ENCODE measurements at places on chromosomes 5 and 9.
A peak's percentile ranks its signal among the peaks of the same experiment; 100 is the strongest.

- no peak for DNase-seq
These were observed 55.9 kb upstream of the NKD2 start for GRCh38 chr5:952597-953271.

- DNase-seq = no peak
These were observed 99.0 kb downstream of the PDE6A start for GRCh38 chr5:149845601-149846000.

GRCh38 chr5:155089643-155090042, 76.1 kb downstream of the KIF4B start:
- no peak for DNase-seq

GRCh38 chr9:32832346-32832745, 49.0 kb downstream of the TMEM215 start:
- no peak for DNase-seq

GRCh38 chr9:77215874-77216273, 38.5 kb downstream of the VPS13A start:
- no peak for DNase-seq

GRCh38 chr9:128169492-128169891, 9.4 kb downstream of the BBLN start:
- no peak for DNase-seq

- no peak for DNase-seq
These were observed 596 bp upstream of the ADAMTS6 start for GRCh38 chr5:65482296-65482735.

- DNase-seq = no peak
These were observed 424.5 kb downstream of the DMRT2 start for GRCh38 chr9:1474671-1475070.

DNA sequence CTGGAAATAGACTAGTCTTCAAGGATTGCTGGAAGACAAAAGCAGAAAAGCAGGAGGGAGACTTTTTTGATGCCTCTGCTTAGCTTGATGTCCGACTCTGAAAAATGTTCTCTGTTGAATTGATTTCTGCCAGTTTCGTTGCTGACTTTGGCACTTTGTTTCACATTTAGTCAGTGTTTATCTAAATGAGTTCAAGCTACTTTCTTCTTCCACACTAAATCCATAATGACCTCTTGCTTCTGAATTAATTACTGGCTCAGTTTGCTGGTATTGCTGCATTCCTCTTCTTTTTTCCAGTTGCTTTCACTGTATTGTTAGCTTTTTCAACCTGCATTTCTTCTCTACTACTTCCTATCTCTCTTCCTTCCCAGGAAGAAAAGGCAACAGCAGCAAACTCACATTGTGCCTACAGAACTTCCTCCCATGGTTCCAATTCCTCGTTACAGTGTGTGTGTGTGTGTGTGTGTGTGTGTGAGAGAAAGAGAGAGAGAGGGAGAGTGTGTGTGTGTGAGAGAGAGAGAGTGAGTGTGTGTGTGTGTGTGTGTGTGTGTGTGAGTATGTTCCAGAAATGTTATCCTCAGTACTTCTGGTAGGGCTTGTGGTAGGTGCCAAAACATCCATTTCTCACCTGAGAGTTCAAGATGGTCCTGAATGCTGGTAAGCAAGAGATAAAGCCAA, 234.8 kb downstream of the CSNK1G3 start:
- no peak for DNase-seq

GRCh38 chr9:105708405-105708804, 14.1 kb downstream of the TMEM38B start:
- no peak for DNase-seq

GRCh38 chr9:22010866-22011625, 1.9 kb upstream of the CDKN2B start:
- no peak for DNase-seq

GRCh38 chr9:117411547-117411946, 3.3 kb downstream of the ASTN2 start:
- DNase-seq = no peak

- DNase-seq = no peak
These were observed 599 bp downstream of the RAD1 start for GRCh38 chr5:34914671-34915138.

DNA sequence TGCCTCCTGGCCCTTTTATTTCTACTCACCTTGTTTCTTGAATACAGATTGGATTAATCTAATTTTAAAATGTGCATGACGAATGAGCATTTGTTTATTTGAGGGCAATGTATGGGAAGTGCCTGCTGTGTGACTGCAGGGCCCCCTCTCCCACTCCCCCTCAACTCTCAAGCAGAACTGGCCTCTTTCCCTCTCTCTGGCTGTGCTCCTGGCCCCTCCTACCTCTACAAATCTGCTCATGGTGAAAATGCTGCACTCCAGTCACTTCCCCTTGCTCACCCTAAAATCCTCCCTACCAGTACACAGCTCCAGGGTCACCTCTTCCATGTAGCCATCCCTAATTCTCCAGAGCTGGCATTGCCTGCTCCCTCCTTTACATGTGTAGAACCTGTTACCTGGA, 17.2 kb upstream of the NDST1 start:
- no peak for DNase-seq

GRCh38 chr5:124630767-124631704, 115.4 kb downstream of the ZNF608 start:
- DNase-seq = no peak

- DNase-seq = no peak
These were observed 455.1 kb downstream of the ARHGEF28 start for GRCh38 chr5:74081126-74081525.

DNA sequence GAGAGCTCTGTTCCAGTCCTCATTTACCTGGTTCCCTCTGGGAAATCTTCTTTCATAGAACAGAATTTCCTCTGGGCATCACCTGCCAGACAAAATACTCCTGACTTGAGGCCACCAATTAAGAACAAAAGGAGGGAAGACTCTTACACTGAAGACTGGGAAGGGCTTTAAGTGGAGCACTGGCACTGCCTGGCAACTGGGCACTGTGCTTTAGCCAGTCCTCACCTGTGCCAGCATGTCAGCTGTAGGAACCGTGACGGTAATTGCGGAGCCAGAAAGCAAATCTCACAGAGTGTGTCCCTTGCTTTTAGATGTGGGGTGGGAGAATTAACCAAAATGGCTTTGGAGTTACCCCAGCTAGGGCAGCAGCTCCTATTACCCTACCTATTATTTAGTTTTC, 40.6 kb downstream of the FAM219A start:
- no peak for DNase-seq

GRCh38 chr9:126403397-126403796, 76.8 kb downstream of the MVB12B start:
- no peak for DNase-seq

GRCh38 chr5:133704411-133704810, 92.1 kb upstream of the FSTL4 start:
- no peak for DNase-seq

DNA sequence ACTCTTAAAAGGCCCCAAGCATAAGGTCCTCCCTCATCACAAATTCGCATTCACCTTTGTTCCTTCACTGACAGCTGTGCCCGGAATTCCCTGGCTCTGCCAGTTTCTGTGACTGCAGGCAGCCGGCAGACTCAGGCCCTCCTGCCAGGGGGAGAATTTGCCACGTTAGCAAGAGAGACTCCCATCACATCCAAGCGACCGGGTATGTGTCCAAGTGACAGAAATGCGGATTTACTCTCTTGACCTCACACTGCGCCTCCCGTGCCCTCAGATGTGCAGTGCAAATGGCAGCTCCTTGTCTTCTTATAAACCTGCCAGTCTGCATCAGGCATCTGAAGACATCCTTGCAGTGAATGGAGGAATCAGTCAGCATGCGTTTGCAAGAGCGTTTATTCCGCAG, 187.1 kb upstream of the WWC1 start:
- DNase-seq = no peak

GRCh38 chr5:123976379-123977033, 464.5 kb downstream of the CSNK1G3 start:
- DNase-seq = no peak

GRCh38 chr5:68711293-68712200, 382.3 kb upstream of the SLC30A5 start:
- no peak for DNase-seq

GRCh38 chr9:123335193-123335985, 20.6 kb upstream of the CRB2 start:
- DNase-seq = no peak

DNA sequence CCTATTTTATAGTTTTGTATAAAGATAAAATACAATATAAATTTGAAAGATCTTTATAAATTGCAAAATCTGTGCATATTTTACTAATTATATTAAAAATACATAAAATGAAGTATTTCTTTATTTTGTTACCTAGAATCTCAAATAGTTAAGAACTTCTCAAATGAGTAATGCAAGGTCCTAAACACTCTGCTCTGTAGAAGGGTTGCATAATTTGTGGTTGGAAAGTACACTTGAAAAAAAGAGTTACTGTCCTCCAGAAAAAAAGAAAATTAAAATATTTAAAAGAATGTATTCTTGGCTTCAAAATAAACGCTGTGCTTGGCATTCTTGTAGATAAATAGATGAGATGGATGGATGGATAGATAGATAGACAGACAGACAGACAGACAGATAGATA, 428.8 kb upstream of the CDH6 start:
- DNase-seq = no peak

- no peak for DNase-seq
These were observed 43.7 kb downstream of the LURAP1L start for GRCh38 chr9:12818431-12819000.

DNA sequence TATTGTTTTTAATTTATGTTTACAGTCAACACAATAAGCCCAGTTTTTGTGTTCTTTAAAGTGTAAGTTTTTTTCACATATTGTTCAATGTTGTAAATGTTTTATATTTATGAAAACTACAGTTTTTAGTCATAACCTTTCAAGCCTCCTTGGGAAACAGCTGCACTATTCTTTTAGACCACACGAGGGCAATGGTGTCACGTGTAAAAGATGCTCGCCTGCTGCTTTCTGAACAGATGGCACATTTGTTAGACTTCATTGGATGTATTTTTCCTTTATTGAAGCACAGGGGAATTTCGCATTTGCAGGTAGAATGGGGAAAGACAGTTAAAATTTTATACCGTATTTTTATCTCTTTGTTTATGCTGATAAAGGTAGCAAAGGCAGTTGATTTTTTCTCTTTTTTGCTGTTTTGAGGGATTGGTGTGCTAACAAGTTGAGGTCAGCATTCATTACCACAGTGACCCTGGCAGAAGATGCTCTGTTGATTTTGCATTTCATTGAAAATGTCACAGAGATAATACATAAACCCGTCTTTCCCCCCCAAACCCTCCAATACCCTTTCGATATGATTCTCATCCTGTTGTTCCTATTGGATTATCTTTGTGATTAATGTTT, 59.0 kb downstream of the MAT2B start:
- DNase-seq = peak; percentile 4

GRCh38 chr9:96169901-96170300, 132.1 kb downstream of the HSD17B3 start:
- no peak for DNase-seq

DNA sequence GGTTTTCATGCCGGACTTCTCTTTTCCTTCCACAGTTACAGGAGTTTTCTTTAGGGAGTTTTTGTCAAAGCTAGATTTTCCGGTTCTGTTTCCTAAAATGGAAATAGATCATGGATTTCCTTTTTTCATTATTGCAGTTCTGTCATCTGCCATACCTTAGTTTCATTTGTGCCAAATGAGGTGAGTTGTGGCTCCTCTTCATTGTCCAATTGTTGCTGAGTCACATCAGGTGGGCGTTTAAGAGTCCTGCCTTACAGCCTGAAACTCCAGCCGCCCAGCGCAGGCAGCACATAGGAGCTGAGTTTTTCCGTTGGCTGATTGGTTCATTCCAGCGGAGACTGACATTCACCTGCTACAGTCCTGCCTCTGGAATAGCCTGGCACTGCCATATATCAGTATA, 14.1 kb downstream of the SLC25A25 start:
- no peak for DNase-seq

DNA sequence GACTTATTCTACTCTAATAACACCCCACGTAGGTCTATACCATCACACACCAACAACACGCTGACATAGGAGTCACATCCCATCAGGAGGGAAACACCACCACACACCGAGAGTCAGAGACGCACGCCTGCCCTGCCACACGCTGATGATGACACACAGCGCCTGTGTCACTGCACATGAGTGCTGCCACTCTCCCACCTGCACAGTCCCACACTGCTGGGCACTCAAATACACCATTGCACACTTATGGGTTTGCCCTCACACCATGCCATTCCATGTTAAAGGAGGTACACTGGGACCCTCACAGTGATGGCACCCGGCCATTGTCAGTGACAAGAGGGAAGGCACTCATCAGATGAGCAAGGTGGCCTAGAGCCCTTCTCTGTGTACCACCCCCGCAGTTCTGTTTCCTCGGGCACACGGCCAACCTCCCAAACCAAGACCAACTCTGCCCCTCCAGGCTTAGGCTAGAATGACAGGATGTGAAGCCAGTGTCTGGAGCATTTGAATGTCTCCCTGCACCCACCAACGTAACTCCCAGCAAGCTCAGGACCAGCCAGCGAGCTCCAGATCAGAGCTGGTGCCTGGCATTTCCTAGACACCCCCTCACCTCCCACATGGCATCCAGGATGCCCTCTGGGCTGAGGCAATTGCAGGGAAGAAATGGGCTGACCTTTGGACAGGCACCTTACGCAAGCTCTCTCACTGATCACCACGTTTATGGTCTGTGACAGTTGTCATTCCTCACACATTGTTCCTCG, 3.6 kb upstream of the CPLX2 start:
- no peak for DNase-seq

DNA sequence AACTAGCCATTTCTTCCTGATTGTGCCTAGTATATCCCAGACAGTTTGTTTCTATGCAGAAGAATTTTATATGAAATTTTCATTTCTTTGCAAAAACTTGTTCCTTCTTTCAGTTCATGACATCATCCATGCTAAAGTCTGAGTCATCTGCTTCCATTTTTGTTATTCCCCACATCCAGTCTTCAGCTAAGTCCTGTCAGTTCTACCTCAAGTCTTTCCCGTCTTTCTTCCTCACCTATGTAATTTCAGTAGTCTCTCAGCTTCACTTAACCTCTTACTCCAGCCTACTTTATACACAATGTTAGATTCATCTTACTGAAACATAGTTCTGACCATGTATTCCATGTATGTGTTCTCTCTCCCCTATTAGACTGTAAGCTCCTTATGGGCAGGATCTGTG, 39.1 kb downstream of the G3BP1 start:
- no peak for DNase-seq

DNA sequence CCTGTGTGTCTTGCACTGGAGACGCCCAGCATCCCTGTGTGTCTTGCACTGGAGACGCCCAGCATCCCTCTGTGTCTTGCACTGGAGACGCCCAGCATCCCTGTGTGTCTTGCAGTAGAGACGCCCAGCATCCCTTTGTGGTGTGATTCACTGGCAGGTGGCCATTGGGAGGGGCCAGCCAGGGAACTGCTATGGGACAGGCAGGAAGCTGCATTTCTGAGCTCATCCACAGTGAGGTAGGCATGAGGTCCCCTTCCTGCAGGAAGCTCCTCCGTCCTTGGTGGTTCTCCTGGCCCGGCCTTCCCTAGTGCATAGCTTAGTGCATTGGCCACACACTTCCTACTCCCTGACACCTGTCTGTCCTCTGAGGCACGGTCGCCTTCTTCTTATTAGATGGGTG, 43.5 kb downstream of the IRX1 start:
- no peak for DNase-seq

- DNase-seq = no peak
These were observed 24.2 kb downstream of the NEK6 start for GRCh38 chr9:124281931-124282371.

- no peak for DNase-seq
These were observed 133.0 kb upstream of the STK32A start for GRCh38 chr5:147101659-147102369.

All from activated CD4-positive, CD25-positive, alpha-beta regulatory T cell (primary cell).